ENCODE measurements at places on chromosomes 12 and 14. TPM values are rescaled to one million over a fixed set of nuclear protein-coding genes. Genes with fewer than 3 reads are reported as not detected.

Gene ZC2HC1C
- 0.64 TPM for total RNA-seq

Gene SETD1B
- 14.4 TPM for total RNA-seq

Gene LPAR5
- 14.8 TPM for total RNA-seq

Gene C14orf132
- 4.7 TPM for total RNA-seq

DNA sequence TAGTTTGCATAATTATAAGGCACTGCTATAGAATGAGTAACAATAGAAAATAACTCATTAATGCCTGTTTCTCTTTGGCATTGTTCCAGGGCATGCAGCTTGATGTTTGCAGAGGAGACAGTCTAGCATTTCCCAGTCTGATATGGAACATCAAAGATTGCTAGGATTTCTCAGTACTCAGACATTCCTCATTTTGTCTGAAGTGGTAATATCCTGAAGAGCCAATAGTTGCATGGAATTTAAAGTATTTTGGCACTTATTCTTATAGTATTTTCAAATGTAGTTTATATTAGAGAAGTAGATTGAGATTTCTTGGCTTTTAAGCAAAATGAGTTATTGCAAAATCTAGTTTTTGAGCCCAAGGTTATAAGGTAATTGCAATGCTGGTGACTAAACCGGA is 337.3 kb upstream of the E2F7 start:
- DNase-seq = no peak
- no peak overlapping the region for H3K27ac ChIP-seq
- H3K4me1 ChIP-seq = peaks cover 8% of the 10 kb centered on the region
- H3K36me3 ChIP-seq = no peaks in the 10 kb centered on the region

DNA sequence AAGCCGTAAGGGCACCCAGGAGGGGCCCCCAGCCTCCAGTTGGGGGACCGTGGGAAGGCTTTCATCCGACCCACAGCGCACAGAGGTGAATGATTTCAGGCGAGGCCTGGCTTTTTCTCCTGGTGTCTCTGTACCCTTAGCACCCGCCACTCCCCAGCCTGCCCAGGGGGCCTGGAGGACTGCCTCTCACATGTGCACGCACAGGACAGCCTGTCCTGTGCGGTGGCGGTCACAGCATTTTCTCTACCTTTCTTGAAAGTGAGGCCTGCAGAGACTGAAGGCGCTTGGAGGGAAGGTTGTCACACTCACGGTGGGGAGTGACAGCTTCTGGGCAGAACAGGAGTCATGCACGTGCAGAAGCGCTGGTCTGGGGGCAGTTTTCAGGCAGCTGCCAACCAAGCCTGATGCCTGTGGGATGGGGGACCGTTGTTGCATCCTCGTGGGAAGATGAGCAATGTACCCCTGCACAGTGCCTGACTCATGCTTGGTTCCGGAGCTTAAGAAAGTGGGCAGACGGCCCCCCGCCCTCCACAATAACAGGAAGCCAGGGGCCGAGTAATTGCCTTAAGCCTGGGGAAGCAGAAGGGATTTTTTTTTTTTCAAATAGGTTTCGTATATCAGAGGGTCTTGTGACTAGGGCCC is 148.1 kb downstream of the TSPAN9 start:
- no peaks in the 10 kb centered on the region for H3K36me3 ChIP-seq
- peaks cover 9% of the 10 kb centered on the region for H3K4me1 ChIP-seq
- no peak overlapping the region for H3K4me3 ChIP-seq
- no peak overlapping the region for H3K27ac ChIP-seq
- no peak for DNase-seq
- no peaks in the 10 kb centered on the region for H3K27me3 ChIP-seq

DNA sequence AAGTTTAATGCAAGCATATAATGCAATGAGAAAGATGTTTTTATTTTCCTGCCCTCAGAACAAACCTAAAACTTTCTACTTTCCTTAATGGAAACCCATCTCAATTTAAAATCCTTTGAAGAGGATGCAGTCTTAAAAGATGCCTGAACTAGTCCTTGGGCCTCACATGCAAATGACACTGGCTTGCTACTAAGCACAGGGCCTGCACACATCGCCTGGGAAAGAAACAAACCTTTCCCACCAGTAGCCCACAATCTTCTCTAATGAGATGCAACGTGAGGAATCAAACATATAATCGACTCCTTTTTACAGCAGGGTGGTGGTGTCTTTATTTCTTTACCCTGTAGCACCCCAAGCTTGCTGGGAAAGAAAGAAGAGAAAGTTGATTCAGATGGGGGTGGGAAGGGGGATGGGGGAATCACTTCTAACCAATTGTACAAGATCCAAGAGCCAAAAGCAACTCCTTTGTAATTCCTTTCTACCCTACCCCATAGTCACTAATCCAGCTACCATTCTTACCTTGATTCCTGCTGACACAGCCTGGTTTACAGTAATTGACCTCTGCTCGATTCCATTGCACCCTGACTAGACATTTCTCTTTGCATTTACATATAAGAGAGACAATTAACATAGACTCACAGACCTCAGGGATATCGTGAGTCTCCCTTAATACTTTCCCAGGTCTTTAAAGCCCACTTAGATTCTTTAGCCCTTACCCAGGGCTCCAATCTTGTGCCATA is 69.5 kb upstream of the FERMT2 start:
- no peak for DNase-seq
- no peak overlapping the region for H3K27ac ChIP-seq
- H3K27me3 ChIP-seq = no peaks in the 10 kb centered on the region
- H3K4me3 ChIP-seq = no peak overlapping the region
- H3K4me1 ChIP-seq = no peaks in the 10 kb centered on the region
- H3K36me3 ChIP-seq = no peaks in the 10 kb centered on the region

GRCh38 chr14:47852278-47852677 is 176.9 kb upstream of the MDGA2 start:
- H3K4me3 ChIP-seq = no peak overlapping the region
- no peak for DNase-seq
- H3K27ac ChIP-seq = no peak overlapping the region
- H3K4me1 ChIP-seq = no peaks in the 10 kb centered on the region
- no peaks in the 10 kb centered on the region for H3K27me3 ChIP-seq

DNA sequence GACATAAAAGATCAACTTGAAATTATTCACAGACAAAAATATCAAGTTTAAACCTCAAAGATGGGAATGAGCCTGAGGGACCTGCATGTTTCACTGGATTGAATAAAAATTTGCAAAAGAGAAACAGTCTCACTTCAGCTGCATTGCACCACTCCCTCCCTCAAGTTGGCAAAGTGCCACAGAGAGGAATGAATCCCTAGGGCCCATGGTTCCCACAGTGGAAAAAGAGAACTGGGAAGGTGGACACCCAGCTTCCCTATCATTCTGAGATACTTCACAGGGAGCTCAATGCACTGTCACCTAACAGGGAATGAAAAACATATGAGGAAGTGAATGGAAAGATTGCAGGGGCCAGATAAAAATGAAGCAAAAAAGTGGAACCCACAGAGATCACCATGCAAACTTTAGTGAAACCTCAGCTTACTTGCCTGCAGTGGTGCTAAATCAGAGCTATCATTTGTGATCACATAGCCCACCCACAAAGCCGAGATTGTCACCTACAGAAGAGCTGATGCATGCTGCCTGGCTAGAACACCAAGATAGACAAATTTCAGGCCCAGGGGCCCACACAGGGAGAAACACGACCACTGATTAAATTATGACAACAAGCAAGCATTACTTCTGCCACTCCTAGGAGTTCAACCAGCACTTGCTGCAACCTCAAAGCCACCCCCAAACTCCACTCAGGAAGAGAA is 911.3 kb downstream of the LRFN5 start:
- no peak overlapping the region for H3K4me3 ChIP-seq
- no peaks in the 10 kb centered on the region for H3K4me1 ChIP-seq
- no peak for DNase-seq

DNA sequence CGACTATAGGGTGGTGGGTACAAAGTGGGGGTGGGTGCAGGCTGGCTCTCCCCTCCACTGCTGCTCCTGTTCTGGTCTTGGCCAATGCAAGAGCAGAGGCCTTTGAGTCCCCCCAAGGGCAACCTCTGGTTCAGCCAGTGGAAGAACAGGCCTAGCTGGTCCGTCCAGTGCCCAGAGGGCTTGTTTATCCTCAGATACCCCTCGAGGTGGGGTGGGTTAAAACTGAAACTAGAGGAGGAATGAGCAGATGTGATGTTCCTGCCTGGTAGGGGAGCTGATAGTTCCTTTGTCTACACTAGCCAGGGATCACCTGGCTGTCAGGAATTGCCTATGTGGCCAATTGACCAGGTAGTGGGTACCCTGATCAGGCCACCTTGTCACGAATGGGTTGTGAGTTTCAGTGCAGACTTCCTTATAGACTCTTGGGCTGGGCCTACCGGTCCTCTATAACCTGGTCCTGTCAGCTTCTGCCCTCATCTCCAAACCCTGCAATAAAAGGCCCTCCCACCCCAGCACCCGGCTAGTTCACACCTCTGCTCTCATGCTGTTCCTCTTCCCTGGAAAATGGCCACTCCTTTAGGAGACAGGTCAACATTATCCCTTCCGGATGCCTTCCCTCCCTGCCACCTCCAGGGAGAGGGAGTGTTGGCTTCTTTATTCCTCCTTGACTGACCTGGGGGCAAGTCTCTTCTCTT is 10.7 kb upstream of the HSP90AA1 start:
- H3K27ac ChIP-seq = no peak overlapping the region
- H3K4me1 ChIP-seq = no peaks in the 10 kb centered on the region
- no peaks in the 10 kb centered on the region for H3K27me3 ChIP-seq
- H3K36me3 ChIP-seq = no peaks in the 10 kb centered on the region
- DNase-seq = no peak
